ENCODE measurements at places on chromosomes 2 and 18. TPM values are rescaled to one million over a fixed set of nuclear protein-coding genes. Genes with fewer than 3 reads are reported as not detected.

KCNS3 gene
- total RNA-seq, result 1.4 TPM

NTSR2 gene
- total RNA-seq, result not detected

CCBE1 gene
- 34.5 TPM for total RNA-seq

TUBA4B gene
- not detected for total RNA-seq

TMEM17 gene
- 1.3 TPM for total RNA-seq

LOXL3 gene
- 18.6 TPM for total RNA-seq

HS1BP3 gene
- total RNA-seq, result 23.3 TPM

ERBB4 gene
- total RNA-seq, result not detected

FLACC1 gene
- total RNA-seq, result not detected

SLC4A5 gene
- 0.48 TPM for total RNA-seq

IL1RN gene
- total RNA-seq, result 0.13 TPM

MARCHF4 gene
- 1.0 TPM for total RNA-seq

DYTN gene
- total RNA-seq, result not detected

SPP2 gene
- not detected for total RNA-seq

M1AP gene
- total RNA-seq, result not detected

MZT2A gene
- total RNA-seq, result 219 TPM

DYNAP gene
- total RNA-seq, result not detected

ABCA12 gene
- total RNA-seq, result under 0.01 TPM

RIT2 gene
- not detected for total RNA-seq

DTYMK gene
- 24.0 TPM for total RNA-seq

GNAL gene
- total RNA-seq, result 1.8 TPM
